Heart left ventricle (tissue), 16 donors: ENCODE measurements at places on chromosomes 4 and X. TPM values are rescaled to one million over a fixed set of nuclear protein-coding genes. Genes with fewer than 3 reads are reported as not detected.

GSTCD gene
- 3.8 TPM for total RNA-seq

GCNA gene
- 1.2 TPM for total RNA-seq

DNA sequence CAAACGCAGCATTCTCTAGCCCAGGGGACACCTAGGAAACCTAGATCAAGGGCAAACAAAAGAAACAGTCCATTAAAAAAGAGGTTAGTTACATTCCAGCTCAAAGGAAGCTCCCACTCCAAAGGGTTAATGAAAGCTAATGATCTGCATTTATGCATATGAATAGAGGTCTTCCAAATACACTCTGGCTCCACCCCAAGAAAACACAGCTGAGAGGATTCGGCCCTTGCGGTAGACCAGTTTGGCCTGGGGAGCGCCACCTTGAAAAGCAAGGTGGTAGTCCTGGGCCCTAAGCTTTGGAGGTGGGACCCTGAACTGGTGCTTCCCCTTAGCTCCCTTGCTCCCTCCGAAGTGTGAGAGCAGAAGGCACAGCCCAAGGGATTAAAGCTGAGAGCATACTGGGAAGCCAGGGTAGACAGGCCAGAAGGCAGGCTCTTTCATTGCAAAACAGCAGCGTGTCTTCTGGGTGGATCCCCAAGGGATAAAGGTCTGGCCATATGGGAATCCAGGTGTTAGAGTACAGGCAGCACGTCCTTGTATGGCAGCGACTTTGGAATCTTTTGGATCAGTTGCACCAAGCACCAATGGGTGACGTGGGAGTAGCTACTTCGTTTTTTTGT is 3.7 kb downstream of the GABRQ start:
- DNase-seq = no peak

- no peak for DNase-seq
These were observed 53.3 kb downstream of the WDFY3 start for GRCh38 chr4:84913176-84913575.

- DNase-seq = no peak
These were observed 868 bp downstream of the DACH2 start for GRCh38 chrX:86149119-86149518.
